ENCODE measurements at places on chromosomes 6 and 20.

DNA sequence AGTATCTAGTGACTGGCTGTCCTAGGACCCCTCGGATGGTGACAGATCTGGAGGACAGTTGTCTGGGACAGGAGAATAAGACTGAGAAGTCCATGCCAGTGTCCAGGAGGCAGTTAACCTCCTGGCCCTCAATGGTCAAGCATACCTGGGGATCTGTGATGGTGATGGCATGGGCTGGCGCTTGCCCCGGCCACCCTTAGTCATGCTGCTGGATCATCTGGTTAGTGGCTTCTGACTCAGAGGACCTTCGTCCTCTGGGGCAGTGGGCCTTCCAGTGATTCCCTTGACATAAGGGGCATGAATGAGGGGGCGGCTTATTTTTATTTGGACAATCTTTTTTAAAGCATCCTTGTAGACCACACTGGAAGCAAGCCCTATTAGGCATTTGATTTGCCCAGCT, 24.0 kb upstream of the SF3B5 start:
- DNase-seq: no peak

DNA sequence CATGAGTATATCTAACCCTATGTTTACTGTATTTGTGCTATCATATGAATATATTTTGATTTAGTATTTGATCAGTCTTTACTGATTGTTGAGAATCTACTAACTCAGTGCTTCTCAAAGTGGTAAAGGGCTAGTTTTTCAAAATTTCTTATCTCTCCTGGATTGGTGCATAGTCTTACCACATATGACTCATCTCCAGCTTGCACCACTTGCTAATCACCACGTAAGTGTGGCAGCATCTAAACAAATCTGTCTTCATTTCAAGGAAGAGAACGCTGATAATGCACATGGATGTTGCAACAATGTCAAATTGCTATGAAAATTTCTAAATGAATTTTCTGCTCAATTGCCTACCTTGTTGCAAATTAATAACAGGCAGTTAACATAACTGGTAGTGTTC, 299.5 kb downstream of the PAX1 start:
- no peak for DNase-seq

GRCh38 chr6:43917878-43918382, 147.9 kb downstream of the VEGFA start:
- peak; percentile 10 for DNase-seq

DNA sequence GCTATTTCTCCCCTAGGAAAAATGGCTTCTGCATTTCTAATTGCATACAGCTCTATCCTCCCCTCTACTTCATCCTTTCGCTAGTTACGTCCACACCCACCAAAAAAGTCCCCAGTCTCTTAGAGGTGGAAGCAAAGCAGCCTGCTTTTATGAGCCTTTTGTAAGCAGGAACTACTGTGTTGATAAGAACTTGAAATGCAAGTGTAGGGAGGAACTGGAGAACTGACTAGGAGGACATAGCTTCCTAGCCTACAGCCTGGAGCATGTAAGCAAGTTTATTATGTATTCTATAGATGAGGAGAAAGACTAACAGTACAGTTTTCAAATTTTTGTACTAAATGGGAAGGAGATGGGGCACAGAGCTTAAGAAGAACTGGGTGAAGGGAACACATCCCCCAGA, 10.3 kb downstream of the ARHGAP18 start:
- DNase-seq: no peak

DNA sequence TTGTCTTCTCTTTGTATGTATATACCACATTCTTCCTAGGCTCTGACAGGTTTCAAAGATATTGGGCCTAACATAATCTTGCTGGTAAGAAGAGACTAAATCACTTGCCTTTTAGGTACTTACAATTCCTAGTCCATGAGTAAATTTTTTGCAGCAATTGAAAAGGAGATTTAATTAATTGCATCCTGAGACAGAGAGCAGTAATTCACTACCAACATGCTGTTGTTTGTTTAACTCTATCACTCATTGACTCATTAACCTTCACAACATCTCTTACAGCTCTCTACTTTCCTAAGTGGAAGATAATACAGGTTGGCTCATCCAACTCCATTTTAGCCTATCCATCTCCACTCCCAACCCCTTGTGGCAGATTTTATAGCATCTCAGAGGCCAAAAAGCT, 280.4 kb downstream of the ALDH8A1 start:
- no peak for DNase-seq

- DNase-seq: no peak
Observed at GRCh38 chr6:74551896-74552295, 654.0 kb downstream of the COL12A1 start.

DNA sequence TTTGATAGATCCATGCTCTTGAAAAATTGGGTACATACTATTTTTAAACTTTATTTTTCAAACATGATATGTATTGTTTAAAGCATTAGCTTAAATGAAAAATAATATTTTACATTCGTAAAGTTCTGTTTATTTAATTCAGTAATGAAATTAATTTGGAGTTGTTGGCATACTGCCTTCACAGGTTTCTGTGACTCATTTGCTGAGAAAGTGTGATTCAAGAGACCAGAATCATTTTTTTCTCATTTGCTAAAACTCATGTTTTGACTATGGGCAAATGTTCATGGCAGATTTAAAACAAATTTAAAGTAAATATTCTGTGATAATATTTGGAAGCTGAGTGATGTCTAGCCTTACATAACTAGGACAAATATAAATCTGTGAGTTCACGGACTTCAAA, 230.4 kb downstream of the BCKDHB start:
- no peak for DNase-seq

DNA sequence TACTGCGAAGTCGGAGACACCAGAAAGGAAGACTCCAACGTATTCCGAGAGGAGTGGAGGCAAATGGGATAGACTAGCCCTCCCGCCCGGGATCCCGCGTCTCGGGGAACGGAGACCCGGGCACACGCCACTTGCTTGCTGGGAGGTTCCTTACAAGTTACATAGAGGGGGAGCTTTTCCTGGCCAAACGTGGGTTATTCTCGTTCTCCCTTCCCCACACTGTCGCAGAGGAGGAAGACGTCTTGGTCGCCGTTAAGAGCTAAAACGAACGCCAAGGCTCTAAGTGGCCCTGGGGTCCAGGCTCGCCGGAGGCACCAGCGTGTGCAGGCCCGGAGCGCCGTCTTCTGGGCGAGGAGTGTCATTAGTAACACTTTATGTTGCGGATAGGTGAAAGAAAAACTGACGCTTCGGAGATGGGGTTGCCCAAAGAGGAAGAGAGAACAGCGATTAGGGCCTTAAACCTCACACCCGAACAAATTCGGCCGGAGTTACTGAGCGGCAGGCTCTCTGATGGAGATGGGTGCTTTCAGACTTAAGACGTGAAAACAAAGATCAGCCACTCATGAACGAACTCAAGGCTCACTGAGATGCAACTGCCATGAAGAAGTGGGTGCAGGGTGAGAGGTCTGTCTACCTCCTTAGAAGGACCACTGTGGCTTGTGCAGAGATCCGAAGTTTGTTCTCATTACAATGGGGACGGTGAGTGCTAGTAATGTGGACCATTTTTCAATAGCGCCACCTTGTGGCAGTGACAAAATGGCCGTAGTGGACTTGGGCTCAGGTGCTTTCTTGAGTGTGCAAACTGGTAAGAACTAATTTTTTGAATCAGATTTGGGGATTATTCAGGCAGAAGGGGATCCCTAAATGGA, 11.7 kb upstream of the ZNF311 start:
- peak; percentile 27 for DNase-seq

GRCh38 chr20:63930971-63931553, 25.2 kb downstream of the UCKL1 start:
- DNase-seq: no peak

- DNase-seq: no peak
Observed at GRCh38 chr6:145155873-145156782, 579.2 kb downstream of the EPM2A start.

- DNase-seq: no peak
Observed at GRCh38 chr20:57051096-57051495, 215.3 kb downstream of the BMP7 start.

- DNase-seq: no peak
Observed at GRCh38 chr20:48737434-48738093, 90.2 kb downstream of the PREX1 start.

Measured in RCC 7860 (cell line).